ENCODE measurements at places on chromosomes 4 and X. TPM values are rescaled to one million over a fixed set of nuclear protein-coding genes. Genes with fewer than 3 reads are reported as not detected.

Gene GRXCR1
- total RNA-seq: not detected

Gene ART3
- total RNA-seq: 136 TPM

Gene HSFX3
- not detected for total RNA-seq

Gene SLC10A4
- total RNA-seq: not detected

Gene RNF150
- 56.1 TPM for total RNA-seq

Gene IKBKG
- 15.5 TPM for total RNA-seq

Gene PRRG1
- 15.9 TPM for total RNA-seq

Gene PPARGC1A
- 77.5 TPM for total RNA-seq

Gene TMEM31
- total RNA-seq: not detected

Gene NWD2
- total RNA-seq: 0.08 TPM

GRCh38 chr4:25154594-25155265 is 5.5 kb downstream of the SEPSECS start:
- no peak for DNase-seq

- DNase-seq: no peak
These were observed 21.4 kb upstream of the PPP2R2C start for GRCh38 chr4:6493658-6494304.

GRCh38 chrX:68396953-68397352 is 36.3 kb downstream of the OPHN1 start:
- DNase-seq: no peak

DNA sequence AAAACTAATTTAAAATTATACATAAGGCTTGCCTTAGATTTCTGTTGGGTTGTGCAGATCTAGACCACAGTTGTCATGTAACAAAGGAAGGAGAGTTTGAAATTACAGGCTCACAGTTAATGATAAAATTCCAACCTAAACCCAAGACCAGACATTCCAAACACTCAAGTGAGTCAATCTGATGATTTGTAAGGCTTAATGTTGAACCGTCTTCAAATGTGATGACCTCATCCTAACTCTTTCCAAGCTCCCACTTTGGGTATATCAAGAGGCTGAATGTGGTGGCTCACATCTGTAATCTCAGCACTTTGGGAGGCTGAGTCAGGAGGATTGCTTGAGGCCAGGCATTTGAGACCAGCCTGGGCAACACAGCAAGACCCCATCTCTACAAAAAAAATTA is 149.2 kb downstream of the TBL1X start:
- DNase-seq: no peak

- no peak for DNase-seq
These were observed 73.2 kb upstream of the NKX1-1 start for GRCh38 chr4:1479454-1479853.

- no peak for DNase-seq
These were observed 15.7 kb downstream of the ATP10D start for GRCh38 chr4:47500776-47501175.

DNA sequence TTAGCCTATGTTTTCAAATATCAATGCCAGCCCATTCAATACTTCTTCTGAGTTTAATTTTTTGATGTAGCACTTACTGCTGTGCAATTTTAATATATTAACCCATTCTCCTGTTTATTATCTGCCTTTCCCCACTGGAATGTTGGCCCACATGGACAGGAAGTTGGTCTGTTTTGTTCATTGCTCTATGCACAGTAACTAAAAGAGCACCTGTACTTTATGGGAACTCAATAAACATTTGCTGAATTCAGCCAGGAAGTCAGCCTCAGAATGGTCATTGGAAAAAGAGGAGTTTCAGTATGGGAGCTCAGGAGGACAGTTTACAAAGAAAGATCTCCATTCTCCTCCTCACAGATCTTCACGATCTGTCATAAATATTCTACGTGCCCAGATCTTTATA is 510.5 kb upstream of the AGA start:
- DNase-seq: no peak

DNA sequence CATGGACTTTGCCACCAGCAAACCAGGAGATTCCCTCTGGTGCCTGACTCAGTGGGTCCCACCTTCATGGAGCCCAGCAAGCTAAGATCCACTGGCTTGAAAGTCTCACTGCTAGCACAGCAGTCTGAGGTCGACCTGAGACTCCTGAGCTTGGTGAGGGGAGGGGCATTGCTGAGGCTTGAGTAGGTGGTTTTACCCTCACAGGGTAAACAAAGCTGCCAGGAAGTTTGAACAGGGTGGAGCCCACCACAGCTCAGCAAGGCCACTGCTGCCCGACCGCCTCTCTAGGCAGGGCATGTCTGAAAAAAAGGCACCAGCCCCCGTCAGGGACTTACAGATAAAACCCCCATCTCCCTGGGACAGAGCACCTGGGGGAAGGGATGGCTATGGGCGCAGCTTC is 28.1 kb downstream of the FAM9A start:
- no peak for DNase-seq

DNA sequence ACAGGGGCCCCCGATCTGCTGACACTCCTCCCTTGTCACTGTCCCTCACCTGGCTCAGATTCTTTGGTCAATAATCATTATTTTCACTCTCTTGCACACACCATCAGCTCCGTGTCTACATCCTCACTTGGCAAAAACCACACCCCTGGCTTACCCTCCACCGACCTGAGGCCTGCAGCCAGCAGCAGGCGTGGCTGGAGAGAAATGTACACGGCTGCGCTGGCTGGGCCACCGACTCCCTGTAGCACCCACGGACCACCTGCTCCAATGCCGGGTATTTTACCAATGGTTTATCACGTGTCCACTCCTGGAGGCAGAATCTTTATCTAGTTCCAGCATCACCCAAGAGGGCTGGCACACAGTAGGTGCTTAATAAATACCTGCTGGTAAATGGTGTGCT is 98.4 kb downstream of the WFS1 start:
- DNase-seq: peak; percentile 11

- DNase-seq: no peak
These were observed 464.3 kb downstream of the PPARGC1A start for GRCh38 chr4:23425570-23425969.

DNA sequence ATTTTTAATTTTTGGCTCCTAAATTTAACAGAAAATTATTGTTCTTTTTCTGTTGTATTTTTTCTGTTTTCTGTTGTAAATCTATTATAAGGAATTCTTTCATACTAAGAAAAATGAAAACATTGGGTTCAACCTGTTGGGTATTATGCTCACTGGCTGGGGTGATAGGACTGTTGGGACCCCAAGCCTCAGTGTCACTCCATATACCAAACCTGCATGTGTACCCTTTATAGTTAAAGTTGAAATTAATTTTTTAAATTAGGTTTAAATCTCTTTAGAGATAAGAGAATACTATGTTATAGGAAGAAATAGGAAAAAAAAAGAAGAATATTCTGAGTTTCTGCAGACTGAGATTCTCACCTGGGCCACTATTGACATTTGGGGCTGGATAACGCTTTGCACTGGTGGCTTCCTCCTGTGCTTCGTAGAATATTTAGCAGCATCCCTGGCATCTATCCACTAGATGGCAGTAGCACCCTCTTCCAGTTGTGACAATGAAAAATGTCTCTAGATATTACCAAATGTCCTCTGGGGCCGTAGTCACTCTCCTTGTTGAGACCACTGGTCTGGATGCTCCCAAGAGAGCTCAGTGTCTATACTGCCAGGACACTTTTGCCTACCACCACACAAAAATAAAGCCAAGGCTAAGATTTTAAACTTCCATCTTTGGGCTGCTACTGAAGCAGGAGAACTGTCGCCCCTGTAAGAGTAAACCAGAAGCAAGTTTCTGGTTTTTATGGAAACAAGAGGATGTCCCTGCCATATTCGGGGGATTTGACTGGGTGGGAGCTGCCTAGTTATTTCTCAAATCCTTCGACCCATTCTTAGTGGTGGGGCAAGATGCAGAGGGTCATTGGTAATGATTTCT is 22.4 kb upstream of the CLTRN start:
- DNase-seq: no peak

DNA sequence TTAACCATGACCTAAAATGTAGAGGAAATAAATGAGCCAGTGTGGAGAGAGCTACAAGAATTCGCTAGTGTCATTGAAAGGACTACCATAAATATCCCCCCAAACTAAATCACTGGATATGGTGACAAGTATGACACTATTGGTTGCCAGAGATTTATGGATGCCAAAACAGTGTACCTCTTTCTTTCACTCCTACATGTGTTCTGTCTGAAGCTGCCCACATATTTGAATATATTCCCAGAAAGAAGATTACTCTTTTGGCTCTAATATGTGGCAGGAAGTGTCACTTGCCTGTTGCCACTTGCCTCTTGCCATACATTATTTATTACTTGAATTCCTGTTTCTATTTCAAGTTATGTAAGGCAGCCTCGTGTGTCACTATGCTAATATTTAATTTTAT is 1573.6 kb downstream of the TECRL start:
- no peak for DNase-seq

GRCh38 chr4:108480881-108481280 is 139.5 kb upstream of the RPL34 start:
- no peak for DNase-seq

DNA sequence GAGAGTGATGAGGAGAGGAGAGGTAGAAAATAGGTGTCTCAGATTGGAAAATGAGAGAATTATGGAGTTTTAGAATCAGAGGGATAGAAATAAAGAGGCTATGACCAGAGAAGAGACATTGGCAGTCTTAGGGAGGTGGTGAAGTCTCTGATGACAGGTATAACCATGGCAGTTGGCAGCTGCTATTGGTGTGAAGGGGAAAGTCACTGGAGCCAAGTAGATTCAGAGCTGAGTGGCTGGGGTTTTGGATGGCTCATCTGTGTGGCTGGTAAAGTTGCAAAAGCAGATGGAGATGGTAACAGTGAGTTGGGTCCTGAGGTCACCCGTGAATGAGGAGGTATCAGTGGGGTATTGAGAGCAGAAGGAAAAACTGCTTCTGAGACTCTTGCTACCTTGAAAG is 46.5 kb downstream of the ANAPC4 start:
- DNase-seq: no peak

- no peak for DNase-seq
These were observed 539.8 kb upstream of the SLIT2 start for GRCh38 chr4:19711871-19712270.

GRCh38 chr4:24419181-24420034 is 164.9 kb downstream of the DHX15 start:
- DNase-seq: peak; percentile 86

DNA sequence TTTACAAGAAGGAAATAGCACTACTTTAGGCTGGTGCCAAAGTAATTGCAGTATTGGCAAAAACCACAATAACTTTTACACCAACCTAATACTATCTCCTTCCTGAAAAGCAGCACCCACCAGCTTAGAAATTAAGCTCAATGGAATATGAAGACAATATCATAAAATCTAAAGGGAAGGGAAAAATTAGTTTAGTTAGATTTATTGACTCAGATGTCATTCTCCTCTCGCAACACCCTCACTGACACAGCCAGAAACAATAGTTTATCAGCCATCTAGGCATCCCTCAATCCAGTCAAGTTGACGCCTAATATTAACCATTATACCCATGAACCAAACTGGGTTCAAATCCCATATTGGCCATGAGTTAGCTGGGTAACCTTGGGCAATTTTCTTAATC is 820.4 kb upstream of the EPHA5 start:
- DNase-seq: no peak

DNA sequence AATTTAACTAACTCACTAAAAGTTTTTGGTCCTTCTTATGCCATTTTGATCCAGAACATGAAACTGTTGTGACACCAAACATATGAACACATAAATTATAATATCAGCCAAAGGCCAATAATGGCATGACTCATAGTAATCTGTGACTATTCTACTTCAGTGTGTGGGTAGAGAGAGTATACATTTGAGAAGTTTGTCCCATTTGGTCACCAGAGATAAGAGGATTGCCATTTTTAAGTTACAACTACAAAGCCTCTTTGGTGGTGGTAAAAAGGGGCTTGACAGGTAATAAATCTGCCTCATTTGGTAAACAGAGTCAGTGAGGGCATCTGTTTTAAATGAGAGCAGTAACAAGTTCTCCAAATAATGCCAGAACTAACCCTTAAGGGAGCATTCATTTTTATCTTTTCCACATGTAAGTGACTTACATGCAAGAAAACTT is 117.9 kb downstream of the TBC1D19 start:
- no peak for DNase-seq

DNA sequence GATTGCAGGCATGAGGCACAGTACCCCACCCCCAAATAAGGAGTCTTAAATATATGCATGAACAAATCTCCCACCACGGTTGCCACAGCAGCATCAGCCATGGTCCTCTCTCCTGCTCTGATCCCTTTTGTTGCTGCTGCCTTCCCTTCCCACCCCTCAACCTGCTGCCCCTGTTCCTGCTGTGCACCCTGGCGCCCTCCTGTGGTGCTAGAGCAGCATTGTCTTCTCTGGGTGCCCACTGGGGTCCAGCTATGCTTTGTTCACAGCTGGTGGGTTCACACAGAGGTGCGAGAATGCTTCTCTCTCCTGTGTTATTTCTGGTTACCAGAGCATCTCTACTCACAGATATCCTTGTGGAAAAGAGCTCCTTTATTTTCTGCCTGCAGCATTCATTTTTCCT is 116.2 kb downstream of the GATB start:
- DNase-seq: no peak

DNA sequence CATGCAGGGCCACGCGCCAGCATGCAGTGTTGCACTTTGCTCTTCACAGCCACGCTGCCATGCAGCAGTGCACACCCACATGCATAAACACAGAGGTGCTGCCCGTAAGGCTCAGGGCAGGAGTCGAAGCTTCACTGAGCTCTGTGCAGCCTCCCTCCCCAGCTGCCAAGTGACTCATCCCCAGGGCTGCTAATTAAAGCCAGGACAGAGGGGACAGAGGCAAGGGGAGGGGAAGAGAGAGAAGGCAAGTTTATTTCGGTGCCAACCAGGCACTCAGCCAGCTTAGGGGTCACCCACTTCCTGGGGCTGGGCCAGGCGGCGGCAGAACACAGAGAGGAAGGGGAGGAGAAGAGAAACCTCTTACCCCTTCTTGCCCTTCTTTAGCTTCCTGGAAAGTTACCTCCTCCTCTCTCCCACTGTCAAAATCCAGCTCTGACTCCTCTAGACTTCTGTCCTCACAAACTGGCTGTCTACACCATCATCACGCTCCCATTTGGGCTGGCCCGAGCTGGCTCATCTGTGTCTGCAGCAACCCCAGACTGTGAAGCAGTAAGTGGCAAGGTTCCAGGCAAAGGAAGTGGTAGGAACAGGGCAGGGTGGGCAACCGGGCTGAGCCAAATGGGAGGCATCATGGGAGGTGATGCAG is 6.2 kb upstream of the IQSEC2 start:
- DNase-seq: peak; percentile 65

DNA sequence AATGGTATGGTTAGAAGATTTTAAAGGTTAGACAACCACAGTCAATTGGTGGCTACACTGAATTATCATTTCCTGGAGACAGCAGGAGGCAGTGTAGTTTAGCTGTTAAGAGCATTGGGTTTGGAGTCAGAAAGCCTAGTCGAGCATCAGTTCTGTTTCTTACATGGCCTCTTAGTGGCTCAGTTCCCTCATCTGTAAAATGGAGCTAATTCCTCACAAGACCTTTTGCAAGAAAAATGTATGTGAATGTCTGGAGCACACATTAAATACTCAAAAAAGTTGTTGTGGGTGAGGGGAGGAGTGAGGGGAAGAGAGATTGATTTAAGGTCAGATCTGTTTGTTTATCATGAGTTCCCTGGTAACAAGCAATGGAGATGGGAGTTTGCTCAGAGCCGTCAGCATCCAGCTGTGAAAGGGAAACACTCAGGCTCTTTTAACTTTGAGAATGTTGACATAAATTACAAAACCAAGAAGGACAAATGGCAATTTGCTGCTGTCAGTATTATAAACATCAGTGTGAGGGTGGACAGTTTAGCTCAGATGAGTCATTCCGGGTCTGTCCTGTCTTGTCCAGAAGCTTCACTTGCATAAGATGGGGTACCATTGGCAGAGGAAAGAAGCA is 98.2 kb upstream of the PGRMC2 start:
- DNase-seq: no peak

Data from Right ventricle myocardium inferior (tissue), 1 donor.